ENCODE measurements at places on chromosomes 1 and 21. TPM values are rescaled to one million over a fixed set of nuclear protein-coding genes. Genes with fewer than 3 reads are reported as not detected.

- H3K27me3 ChIP-seq = no peaks in the 10 kb centered on the region
- DNase-seq = no peak
- H3K4me3 ChIP-seq = no peak overlapping the region
- H3K27ac ChIP-seq = no peak overlapping the region
- no peaks in the 10 kb centered on the region for H3K4me1 ChIP-seq
Observed at GRCh38 chr1:94821636-94822305, 1.6 kb downstream of the SLC44A3 start.

DNA sequence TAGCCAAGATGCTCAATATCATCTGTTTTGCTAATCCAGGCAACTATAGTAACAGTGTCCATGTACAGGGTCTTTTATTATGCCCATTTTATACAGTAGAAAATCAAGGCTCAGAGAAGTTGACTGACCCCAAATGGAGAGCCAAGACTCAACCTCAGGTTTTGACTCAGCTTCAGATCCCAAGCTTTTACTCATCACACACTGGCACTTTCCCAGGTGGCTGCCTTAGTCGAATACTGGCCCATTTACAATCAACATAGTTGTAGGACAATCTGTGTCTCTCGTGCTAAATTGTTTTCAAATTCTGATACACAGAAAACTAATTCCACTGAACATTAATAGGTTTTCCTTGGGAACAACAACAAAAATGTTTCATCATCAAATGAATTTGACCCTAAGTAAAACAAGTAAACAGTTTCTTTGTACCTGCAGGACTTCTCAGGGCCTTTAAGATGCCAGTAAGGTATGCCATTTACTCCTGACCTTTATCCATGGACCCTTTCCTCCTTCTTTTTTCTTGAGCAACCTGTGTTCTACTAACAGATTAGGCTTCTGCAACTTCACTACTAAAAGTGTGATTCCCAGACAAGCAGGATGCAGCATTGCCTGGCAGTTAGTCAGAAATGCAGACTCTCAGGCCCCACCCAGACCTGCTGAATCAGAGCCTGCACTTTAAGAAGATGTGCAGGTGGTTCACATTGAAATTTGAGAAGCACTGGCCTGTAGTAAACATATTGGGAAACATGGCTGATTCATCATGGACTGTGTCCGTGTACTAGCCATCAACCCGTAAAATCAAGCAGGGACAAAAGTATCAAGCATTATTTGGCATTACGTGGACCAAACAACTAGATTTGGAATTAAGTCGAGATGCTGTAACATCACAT is 128.8 kb downstream of the RRAGC start:
- H3K4me1 ChIP-seq = no peaks in the 10 kb centered on the region
- no peaks in the 10 kb centered on the region for H3K27me3 ChIP-seq
- no peaks in the 10 kb centered on the region for H3K36me3 ChIP-seq
- H3K4me3 ChIP-seq = no peak overlapping the region
- no peak overlapping the region for H3K27ac ChIP-seq

Gene FLVCR1
- total RNA-seq = 10.1 TPM

Gene IL20
- not detected for total RNA-seq

Gene GJA8
- 5.1 TPM for total RNA-seq

DNA sequence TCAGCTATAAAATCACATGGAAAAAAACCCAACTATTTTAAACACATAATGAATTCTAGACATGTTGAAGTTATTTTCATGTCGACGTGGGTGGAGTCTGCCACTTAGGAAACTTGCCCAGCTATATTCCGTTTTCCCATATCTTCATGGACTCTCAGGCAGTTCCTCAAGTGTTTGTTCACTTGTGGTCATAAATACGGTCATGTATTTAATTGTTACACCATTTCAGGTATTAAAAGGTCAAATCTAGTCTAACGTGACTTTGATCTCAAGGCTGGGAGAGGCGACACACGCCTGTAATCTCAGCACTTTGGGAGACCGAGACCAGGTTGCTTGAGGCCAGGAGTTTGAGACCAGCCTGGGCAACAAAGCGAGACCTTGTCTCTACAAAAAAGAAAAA is 346.9 kb downstream of the PBX1 start:
- no peak overlapping the region for H3K4me3 ChIP-seq
- no peaks in the 10 kb centered on the region for H3K36me3 ChIP-seq
- no peak for DNase-seq

Gene TFF3
- 3.9 TPM for total RNA-seq

Gene DNALI1
- 50.5 TPM for total RNA-seq

DNA sequence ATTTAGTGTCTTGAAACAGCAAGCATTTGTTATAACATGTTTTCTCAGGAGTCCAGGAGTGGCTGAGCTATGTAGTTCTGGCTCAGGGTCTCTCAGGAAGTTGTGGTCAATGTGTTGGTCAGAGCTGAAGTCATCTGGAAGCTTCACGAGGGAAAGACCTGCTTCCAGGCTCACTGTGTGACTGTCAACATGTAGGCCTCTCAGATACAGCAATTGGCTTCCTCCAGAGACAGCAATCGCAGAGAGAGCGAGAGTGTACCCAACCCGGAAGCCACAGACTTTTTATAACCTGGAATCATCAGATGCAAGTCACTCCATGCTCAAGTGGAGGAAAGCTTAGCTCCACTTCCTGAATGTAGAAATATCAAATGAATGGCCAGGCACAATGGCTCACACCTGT is 40.9 kb downstream of the TNFRSF9 start:
- DNase-seq = no peak
- H3K27me3 ChIP-seq = no peaks in the 10 kb centered on the region
- no peak overlapping the region for H3K4me3 ChIP-seq
- H3K36me3 ChIP-seq = no peaks in the 10 kb centered on the region
- no peaks in the 10 kb centered on the region for H3K4me1 ChIP-seq

Gene GBP6
- 0.24 TPM for total RNA-seq

DNA sequence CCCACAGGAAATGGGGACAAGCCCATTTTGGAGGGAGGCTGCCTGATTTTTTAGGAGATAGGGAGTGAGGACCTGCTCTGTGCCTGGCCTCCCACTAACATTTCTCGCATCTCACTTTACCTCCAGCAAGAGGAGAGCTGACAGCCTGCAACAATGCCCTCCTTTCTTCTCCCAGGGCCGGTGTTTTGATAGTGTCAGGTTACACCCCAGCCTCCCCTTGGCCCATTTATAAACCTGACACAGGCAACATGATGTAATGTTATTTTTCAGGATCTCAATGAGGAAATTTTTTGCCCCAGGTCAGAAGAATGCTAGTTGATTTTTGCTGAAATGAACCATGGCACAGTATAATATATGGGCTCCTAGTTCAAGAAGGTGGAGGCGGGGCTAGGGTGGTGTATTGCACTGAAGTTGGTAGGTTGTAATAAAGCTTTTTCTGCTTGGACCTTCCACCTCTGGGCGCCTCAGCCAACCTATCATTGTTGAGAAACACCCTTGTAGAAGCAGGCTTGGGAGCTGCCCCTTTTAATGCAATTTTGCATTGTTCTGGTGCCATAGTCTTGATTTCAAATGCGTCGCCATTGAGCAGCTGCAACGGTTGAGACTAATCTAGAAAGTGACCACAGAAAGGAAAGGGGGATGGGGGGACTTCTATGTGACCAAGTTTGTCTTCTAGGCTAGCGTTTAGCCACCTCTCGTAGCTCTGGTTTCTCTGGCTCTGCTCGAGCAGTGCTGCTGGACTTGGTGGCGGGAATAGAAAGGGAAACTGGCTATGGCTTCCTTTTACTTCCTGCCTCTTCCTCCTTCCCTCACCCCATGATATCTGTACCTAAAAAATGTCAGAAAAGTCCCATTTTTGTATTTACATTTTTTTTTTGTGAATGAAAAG is 53.0 kb downstream of the PBX1 start:
- H3K27ac ChIP-seq = no peak overlapping the region
- H3K36me3 ChIP-seq = no peaks in the 10 kb centered on the region
- no peak for DNase-seq
- H3K4me3 ChIP-seq = no peak overlapping the region

- no peaks in the 10 kb centered on the region for H3K27me3 ChIP-seq
- H3K36me3 ChIP-seq = no peaks in the 10 kb centered on the region
- peak within 1 kb of the TSS; percentile 15 for H3K27ac ChIP-seq
Observed at GRCh38 chr1:84892705-84893618, at the start of gene LPAR3. Gene LPAR3 (minus strand): TSS chr1:84893206. CDS start chr1:84866120, 27,086 bp downstream.

DNA sequence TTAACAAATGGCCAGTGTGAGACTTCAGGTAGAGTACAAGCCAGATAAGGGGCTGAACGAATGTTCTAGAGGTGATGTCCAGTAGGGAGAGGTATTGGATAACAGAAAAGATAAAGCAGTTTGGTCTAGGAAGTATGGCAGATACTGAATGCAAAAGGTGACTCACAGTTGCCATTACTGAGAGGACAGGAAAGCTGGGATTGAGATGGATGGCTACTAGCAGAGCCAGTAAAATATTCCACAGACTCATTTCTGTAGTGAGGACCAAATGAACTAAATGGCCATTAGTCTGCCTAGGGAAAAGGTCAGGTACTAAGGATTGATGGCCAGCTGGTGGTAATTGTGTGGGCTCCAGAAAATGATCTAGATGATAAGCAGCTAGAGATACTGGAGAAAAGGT is 11.5 kb downstream of the MACO1 start:
- DNase-seq = no peak
- H3K4me3 ChIP-seq = no peak overlapping the region
- no peak overlapping the region for H3K27ac ChIP-seq
- no peaks in the 10 kb centered on the region for H3K27me3 ChIP-seq
- no peaks in the 10 kb centered on the region for H3K4me1 ChIP-seq

DNA sequence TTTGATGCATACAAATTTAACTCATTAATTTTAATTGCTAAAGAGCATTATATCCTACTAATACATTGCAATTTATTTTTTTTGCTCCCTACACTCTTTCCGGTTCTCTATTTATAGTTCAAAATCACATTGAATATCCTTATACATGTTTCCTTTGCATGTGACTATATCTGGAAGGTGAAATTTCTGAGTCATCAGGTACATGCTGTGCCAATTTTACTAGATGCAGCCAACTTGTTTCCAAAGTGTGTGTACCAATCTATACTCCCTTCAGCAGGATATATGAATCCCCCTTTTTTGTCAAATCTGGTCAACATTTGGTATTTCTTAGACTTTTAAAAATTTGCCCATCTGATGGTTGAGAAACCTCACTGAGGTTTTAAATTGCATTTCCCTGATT is 602.9 kb upstream of the CAMK1G start:
- H3K4me1 ChIP-seq = no peaks in the 10 kb centered on the region
- no peaks in the 10 kb centered on the region for H3K36me3 ChIP-seq
- no peak overlapping the region for H3K4me3 ChIP-seq
- no peaks in the 10 kb centered on the region for H3K27me3 ChIP-seq
- no peak for DNase-seq

GRCh38 chr1:64956010-64956640 is 10.2 kb downstream of the JAK1 start:
- H3K27me3 ChIP-seq = no peaks in the 10 kb centered on the region
- H3K4me1 ChIP-seq = peaks cover 38% of the 10 kb centered on the region
- no peaks in the 10 kb centered on the region for H3K36me3 ChIP-seq
- H3K4me3 ChIP-seq = no peak overlapping the region

- no peak for DNase-seq
- no peaks in the 10 kb centered on the region for H3K36me3 ChIP-seq
- H3K4me1 ChIP-seq = peaks cover 5% of the 10 kb centered on the region
- H3K27ac ChIP-seq = no peak overlapping the region
- no peaks in the 10 kb centered on the region for H3K27me3 ChIP-seq
Observed at GRCh38 chr1:204373911-204374310, 14.2 kb upstream of the PLEKHA6 start.

GRCh38 chr1:34408011-34408410 is 231.3 kb downstream of the C1orf94 start:
- peak; percentile 48 for DNase-seq
- H3K36me3 ChIP-seq = no peaks in the 10 kb centered on the region
- H3K27me3 ChIP-seq = no peaks in the 10 kb centered on the region
- peaks cover 11% of the 10 kb centered on the region for H3K4me1 ChIP-seq

DNA sequence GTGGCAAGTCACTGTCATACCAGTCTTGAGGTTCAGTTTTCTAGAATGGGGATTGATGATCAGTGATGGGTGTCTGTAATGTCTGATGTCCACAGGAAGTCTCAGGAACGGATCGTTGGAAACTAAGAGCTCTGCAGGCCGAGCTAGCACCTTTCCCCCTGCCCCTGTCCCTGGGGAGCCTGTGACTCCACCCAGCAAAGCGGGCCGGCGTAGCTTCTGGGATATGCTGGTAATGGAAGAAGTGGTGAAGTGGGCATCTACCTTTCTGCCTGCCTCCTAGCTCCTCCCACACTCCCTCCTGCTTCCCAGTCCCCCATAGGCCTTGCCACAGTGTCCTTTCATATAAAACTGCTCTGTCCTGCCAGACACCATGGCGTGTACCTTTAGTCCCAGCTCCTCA is 13.4 kb downstream of the HYI start:
- H3K27ac ChIP-seq = peak overlapping the region; percentile 62
- no peaks in the 10 kb centered on the region for H3K27me3 ChIP-seq
- H3K4me1 ChIP-seq = no peaks in the 10 kb centered on the region
- no peak overlapping the region for H3K4me3 ChIP-seq
- DNase-seq = no peak
- H3K36me3 ChIP-seq = no peaks in the 10 kb centered on the region

Gene EDARADD
- total RNA-seq = 3.9 TPM

DNA sequence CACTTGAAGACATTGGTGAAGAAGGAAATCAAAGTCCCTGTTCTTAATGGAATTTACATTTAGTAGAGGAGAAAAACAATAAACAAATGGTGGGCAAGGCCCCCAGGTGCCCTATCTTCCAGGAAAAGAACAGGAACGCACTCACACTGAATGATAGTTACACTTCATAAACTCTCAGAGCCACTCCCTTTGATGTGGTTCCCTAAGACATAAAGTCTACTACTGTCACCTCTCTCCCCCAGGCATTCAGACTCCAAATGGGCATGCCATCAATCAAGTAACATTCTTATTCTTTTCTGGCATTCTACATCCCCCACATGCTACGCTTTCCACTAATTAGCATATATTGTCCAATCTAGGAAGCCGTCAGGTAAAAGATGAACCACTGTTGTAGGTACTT is 36.6 kb upstream of the PIGC start:
- DNase-seq = no peak
- H3K4me3 ChIP-seq = no peak overlapping the region
- no peaks in the 10 kb centered on the region for H3K36me3 ChIP-seq
- no peaks in the 10 kb centered on the region for H3K27me3 ChIP-seq
- peaks cover 14% of the 10 kb centered on the region for H3K4me1 ChIP-seq
